ENCODE measurements at places on chromosomes 13 and 19.

DNA sequence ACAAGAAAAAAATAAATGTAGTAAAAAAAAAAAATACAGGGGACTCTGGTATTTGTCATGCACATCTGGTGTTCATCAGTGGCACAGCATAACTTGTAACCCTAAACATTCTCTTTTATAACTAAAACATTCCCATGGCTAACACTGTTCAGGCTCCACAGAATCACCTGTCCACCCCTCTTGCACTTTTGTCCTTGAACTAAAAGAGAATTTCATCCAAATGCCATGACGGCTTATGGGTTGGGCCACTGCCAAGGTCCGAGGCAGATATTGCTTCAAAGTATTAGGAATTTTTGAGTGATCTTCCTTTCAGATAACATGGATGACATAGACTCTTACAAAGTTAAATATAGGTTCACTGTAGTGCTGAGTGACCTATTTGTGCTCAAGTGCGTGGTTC, 25.7 kb upstream of the SERP2 start:
- no peak for DNase-seq

- no peak for DNase-seq
Measured at GRCh38 chr13:63288576-63288975, 1872.9 kb upstream of the PCDH20 start.

- DNase-seq = no peak
Measured at GRCh38 chr13:25733696-25734435, 317.9 kb downstream of the SHISA2 start.

GRCh38 chr19:4443966-4444764, 13.4 kb downstream of the UBXN6 start:
- no peak for DNase-seq

- DNase-seq = no peak
Measured at GRCh38 chr19:7618348-7618747, 11.0 kb downstream of the XAB2 start.

GRCh38 chr13:77291774-77292173, 35.1 kb downstream of the MYCBP2 start:
- DNase-seq = no peak

DNA sequence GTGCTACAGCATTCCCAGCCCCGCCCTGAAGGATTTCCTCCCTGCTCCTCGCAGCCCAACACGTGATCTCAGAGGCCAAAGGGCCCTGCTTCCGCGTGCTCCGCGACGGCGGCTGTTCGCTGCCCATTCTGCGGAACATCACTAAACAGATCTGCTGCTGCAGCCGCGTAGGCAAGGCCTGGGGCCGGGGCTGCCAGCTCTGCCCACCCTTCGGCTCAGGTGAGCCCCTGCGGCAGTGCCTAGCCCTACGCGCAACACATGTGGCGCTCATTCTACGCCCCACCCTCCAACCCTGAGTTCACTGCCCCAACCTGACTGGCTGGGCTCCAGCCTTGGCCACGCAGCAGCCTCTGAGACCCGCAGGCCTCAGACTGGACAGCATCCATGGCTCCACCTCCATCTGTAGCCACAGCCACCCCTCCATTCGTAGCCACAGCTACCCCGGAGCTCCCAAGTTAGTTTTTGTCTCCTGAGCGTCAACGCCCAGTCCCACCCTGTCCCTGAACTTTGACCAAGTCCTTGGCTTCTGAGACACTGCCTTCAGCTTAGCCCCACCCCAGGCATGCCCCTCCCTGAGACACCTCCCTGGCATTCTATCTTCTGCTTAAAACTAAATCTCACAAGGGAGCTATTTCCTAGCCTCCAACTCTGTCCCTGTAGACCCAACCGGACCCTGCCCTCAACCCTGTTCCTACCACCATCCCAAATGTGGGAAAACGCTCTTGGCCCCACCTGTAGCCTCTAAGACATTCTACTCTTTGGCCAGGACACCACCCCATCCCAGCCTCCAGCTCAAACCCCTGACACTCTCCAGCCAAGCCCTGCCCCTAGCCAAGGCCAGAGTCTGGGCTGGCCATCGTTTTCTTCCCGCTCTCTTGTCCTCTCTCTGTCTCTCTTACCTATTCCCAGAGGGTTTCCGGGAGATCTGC, 6.4 kb downstream of the LTBP4 start:
- no peak for DNase-seq

DNA sequence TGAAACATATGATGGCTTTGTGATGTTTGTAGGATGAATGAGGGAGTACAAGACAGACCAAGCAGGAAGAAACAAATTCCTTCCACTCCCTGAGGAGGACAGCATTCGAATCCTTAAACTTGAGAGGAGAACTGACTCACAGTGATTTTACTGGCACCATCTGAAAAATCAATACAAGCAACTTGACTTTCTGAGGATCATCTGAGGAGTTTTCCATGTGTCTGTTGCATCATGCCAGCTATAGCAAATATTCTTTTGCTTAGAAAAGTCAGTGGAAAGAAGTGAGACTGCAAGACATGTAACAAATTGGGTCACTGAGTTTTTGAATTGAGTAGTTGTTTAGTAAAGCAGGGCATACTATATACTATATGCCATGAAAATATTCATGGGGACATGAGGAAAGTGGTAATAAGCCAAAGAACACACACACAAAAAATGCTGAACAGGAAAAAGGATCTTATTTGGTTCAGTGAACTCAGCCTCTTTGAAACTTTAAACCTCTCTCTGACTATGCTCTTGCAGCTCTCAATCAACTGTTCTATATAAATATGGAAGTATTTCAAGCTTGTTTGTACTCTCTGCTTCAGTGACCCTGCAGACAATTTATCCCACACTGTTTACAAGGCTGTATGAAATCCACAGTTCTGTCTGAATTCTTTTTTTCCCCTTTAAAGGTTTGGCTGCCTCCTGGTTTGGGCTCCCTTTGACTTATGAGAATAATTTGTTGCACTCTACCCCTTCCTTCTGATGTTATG, 35.5 kb downstream of the SERTM1 start:
- DNase-seq = no peak

GRCh38 chr13:110070511-110071120, 236.3 kb downstream of the COL4A1 start:
- DNase-seq = no peak

- no peak for DNase-seq
Measured at GRCh38 chr19:47057328-47057727, 8.9 kb upstream of the TMEM160 start.

- DNase-seq = peak; percentile 44
Measured at GRCh38 chr13:112968910-112969691, at the start of gene MCF2L. TSS of gene MCF2L (plus strand) at chr13:112969214. CDS start at chr13:112969380, 166 bp downstream.

DNA sequence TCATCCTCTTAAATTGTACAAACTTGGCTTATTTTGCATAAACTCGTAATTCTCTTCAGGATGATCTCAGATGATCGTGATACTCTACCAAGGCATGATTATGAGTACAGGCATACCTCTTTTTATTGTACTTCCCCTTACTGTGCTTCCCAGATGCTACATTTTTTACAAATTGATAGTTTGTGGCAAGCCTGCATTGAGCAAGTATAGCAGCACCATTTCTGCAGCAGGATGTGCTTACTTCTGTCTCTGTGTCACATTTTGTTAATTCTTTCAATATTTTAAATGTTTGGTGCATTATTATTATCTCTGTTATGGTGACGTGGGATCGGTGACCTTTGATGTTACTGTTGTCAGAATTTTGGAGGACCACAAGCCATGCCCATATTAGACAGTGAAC, 752.3 kb downstream of the PCDH9 start:
- DNase-seq = no peak

DNA sequence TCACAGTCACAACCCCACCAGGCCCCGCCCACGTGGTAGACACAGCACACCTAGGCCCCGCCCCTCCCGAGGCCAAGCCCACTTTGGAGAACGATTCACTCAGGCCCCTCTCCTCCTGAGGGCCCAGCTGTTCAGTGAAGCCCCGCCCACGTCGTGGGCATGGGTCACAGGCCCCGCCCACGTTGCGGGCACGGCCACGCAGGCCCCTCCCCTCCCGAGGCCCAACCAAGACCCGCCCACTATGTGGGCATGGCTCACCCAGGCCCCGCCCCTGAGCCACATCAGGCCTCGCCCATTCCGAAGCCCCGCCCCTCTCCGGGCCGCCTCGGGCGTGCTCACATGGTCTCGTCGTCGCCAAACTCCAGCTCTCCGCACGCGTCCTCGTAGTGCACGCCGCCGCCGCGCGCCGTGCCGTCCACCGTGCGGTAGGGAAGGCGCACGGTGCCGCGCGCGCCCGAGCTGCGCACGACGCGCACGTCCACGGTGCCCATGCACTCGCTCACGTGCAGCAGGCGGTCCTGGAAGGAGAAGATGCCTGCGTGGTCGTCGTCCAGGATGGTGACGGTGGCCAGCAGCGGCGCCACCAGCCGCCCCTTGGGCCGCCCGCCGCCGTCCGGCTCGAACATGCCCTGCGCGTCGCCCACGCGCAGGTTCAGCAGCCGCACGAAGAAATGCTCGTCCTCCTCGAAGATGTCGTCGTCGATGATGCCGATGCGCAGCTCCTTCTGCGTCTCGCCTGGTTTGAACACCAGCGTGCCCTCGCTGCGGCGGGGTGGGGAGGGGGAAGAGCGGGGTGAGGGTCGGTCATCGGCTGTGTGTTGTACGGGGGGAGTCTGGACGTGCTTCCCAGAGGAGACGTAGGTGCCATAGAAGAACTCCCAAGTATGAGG, 24.0 kb downstream of the SLC8A2 start:
- peak; percentile 89 for DNase-seq
